ENCODE measurements at places on chromosomes 2 and 18.

DNA sequence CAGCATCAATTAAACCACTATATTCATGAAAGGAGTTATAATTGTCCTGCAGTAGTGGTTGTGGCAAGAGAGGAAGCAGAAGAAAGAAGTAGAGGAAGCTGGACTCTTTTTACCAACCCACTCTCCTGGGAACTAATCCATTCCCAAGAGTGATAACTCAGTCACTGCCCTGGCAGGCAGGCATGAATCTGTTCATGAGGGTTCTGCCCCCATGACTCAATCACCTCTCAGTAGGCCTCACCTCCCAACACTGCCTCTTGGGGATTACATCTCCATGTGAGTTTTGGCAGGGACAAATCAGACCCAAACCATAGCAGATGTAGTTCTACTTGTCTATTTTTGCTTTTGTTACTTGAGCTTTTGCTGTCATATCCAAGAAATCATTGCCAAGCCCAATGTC, 232.7 kb upstream of the MAP2 start:
- DNase-seq = no peak

DNA sequence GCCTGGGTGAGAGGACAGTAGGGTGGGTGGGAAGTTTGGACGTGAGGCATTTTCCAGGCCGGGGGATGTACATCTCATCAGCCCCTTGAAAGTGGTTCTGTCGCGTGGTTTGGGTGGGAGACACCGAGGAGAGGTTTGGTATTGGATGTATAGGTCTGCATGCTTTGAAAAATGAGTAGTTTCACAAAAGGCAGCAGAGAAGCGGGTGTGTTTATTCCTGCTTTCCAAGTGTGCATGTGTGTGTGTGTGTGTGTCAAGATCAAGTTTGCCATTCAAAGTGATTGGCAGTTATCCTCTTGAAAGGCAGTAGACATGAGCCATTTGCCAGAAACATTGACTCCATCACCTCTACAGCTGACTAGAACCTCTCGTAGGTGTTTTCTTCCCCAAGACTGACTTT, 423.1 kb upstream of the POU3F3 start:
- no peak for DNase-seq

- DNase-seq = no peak
Measured at GRCh38 chr2:197113275-197113711, 186.8 kb upstream of the PGAP1 start.

DNA sequence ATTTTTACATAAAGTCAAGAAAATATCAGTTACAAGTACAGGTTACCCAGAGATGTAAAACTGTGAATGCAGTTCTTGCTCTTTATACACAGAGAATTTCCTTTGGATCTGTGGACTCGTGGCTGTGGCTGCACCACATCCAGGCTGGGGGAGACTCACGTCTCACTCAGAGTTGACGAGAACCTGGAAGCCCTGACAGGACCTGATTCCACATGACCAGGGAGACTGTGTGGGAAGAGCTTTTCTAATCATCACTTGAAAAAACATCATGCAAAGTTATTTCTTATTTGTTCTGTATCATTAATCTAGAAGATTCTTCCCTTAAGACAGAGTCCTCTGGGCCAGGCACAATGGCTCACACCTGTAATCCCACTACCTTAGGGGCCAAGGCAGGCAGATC, 1159.0 kb downstream of the RPIA start:
- no peak for DNase-seq

DNA sequence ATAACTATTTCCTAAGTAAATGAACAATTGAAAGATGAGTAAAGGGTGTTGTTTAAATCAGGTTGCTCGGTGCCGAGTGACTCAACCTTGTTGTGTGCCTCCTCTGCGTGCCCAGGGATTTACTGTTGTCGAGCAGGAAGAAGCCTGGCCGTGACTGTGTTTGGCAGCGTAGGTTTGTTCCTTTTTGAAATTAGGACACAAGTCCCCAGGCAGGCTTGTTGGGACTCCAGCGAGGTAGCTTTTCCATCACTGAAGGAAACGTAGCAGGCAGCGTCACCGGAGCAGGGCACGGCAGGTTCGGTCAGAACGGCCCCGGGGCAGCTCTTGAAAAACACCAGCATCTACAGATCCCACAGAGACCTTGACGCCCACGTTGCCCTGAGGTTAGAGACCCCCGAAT, 48.6 kb downstream of the TMEM18 start:
- DNase-seq = no peak

- DNase-seq = no peak
Measured at GRCh38 chr2:43333656-43334144, 107.3 kb upstream of the ZFP36L2 start.

DNA sequence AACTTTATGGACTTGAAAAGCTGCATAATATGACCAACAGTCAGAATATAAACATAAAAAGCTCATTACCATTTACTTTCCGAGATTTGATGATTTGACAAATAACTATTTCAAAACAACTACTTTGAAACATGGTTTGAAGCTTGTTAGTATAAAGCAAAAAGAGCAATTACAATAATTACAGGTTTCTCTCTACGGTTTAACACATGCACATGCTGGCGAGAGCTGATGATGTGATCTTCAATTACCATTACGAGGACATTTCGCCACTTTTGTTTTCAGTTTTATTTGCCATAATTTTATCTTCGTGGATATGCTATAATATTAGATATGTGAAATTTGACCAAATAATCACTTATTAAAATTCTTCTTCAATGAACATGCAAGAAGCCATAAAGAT, 270.1 kb downstream of the TCF4 start:
- DNase-seq = no peak

- no peak for DNase-seq
Measured at GRCh38 chr2:172213116-172213860, 110.6 kb upstream of the DLX2 start.

DNA sequence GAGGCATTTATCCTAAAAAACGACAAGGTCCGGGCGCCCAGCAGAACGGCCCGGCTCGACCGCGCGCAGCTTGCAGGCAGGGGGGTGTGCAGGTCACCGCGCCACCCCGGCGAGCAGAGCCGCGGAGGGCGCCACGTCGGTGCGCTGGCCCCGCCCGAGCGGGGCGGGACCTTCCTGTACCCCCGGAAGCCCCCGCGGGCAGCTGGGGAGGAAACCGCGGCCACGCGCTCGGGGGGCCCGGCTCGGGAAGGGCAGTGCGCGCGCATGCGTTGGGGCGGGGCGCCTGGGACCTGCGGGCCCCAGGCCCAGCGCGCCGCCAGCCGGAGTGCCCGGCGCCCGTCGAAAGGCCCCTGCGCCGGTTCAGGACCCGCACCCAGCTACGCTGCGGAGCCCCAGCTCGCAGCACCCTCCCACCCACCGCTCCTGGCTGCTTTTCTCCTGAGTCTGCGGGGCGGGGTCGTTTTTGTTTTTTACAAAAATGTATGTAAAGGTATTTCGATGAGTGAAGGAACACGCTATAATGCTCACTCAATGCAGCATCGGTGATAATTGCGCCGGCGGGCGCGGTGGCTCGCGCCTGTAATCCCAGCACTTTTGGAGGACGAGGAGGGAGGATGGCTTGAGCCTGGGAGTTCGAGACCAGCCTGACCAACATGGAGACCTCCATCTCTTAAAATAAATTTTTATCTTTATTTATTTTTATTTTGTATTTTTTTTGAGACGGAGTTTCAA, 47.7 kb upstream of the POMC start:
- peak; percentile 85 for DNase-seq

DNA sequence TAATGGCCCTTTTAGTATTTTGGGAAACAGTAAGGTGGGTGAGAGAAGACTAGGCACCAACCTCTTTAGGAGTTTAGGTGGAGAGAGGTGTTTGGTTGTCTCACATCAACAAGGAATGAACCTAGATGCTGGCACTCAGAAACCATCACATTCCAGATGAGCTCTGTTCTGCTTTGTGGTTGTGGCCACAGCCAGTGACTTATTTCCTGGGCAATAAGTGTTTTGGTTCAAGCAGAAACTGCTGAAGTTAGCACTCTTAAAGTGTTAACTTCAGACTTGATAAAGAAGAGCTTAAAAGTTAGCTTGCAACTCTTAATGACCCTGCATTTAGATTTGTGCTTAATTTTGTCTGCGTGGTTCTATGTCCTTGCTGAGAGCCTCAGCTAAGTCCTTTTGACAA, 929.2 kb downstream of the SLC4A3 start:
- DNase-seq = no peak

GRCh38 chr2:65762068-65762467, 329.7 kb upstream of the SPRED2 start:
- DNase-seq = no peak

DNA sequence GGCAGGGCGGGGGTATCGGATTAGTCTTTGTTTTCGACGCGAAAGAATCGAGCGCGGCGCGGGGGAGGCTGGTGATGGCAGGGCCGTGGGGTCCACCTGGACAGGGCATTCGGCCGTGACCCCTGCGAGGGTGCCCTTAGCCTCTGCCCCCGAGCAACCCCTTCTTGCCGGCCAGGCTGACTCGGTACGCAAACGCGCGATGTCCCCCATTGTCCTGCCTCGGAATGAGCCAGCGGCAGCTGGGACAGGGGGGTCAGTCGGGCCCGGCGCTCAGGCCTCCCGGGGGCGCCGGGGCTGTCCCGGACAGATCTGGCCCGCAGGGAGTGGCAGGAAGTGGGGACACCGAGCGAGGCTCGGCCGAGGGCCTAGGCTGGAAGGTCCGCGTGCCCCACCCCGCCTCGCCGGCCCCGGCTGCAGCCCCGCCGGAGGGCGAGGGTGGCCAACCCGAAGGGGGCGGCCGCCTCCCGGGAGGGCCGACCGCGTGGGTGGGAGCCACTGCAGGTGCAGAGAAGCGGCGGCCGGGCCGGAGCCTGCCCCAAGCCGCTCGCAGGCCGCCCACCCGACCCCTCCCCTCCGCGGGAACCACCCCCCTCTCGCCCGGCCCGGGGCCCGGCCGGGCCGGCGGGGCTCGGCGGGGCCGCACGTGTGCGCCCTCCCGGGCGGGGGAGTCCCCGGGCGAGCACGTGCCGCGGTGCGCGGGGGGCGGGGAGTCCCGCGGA, at the start of gene TET3:
TET3 (plus strand) TSS at position 708 of the 719 bp plus-strand sequence. CDS start 1,494 bp downstream, outside the sequence.
- peak; percentile 77 for DNase-seq

DNA sequence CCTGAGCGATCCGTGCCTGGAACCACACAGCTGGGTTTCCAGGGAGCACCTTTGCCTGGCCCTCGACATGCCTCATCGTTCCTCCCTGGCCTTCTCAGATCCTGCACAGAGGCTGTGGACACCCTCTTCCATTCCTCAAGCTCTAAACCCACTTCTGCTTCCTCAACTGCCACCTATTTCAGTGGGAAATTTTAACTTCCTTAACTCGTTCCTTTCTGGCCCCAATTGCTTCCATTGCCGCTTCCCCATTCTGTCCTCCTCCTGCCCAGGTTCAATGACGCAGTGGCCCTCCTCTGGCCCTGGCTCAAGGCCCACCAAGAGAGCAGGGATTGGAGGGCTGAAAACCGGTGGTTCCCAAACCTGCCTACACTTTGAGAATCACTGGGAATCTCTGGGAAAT, 4.8 kb upstream of the B3GNT7 start:
- no peak for DNase-seq

DNA sequence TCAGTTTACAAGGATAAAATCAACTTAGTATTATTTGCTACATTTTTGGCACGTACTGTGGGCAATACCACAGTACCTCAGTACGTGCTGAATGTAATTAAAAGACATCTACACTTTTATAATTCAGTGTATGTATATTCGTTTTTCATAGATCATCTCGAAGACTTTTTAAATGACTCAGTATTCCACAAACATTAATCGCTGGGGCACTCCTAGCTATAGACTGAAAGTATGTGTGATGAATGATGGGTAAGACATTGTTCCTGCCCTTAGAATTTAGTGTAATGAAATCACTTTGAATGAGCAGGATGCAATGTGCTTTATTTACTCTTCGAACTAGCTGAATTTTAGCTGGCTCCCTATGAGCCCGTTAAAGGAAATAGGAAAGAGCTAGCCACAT, 245.6 kb upstream of the RASGRP3 start:
- no peak for DNase-seq

GRCh38 chr2:154244932-154245331, 373.2 kb downstream of the GALNT13 start:
- no peak for DNase-seq

GRCh38 chr18:58308463-58308862, 264.4 kb downstream of the NEDD4L start:
- no peak for DNase-seq

DNA sequence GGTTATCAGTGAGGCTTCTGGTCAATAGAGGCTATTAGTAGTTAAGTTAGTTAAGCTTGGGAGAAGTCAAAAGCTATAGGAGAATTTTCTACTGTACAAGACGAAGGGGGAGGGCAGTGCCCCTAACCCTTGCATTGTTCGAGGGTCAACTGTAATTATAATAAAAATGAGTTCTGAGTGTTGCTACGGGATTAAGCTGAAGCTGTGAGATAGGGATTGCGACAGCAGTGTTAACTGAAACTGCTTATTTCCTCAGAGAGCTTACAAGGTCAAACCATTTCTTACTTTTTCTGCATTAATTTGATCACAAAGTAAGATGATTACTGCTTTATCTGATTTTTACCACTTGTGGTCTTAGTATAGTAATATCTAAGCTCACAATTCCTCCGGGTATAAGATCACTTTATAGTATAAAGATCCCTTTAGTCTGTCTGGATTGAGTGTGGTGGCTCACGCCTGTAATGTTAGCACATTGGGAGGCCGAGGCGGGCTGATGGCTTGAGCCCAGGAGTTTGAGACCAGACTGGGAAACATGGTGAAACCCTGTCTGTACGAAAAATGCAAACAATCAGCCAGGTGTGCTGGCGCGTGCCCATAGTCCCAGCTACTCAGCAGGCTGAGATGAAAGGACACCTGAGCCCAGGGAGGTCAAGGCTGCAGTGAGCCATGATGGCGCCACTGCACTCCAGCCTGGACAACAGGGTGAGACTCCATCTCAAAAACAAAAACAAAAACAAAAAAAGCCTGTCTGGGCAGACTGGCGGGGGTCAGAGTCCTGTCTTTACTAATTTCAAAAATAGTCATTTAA, 119.5 kb upstream of the TLK1 start:
- no peak for DNase-seq

- DNase-seq = no peak
Measured at GRCh38 chr2:151156431-151156830, 105.2 kb downstream of the RBM43 start.

DNA sequence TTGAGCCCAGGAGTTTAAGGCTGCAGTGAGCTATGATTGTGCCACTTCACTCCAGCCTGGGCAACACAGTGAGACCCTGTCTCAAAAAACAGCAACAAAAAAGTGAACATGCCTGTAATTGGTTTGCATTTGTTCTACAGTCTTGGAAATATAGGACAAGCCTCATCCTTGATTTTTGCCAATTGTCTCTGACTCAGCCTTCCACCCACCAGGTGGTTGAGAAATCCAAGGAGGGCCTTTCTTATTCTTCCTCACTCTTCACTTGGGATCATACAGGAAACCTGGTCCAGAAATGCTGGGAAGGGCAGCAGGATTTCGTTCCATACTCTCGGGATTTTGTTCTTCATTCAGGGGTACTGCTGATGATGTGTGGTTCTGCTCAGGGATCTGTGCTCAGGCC, 94.6 kb downstream of the CDC42EP3 start:
- no peak for DNase-seq

Measured in activated T-cell treated with anti-CD3 and anti-CD28 coated beads, Interleukin-2, amount 50 U/mL, for 48 hours (primary cell).